ENCODE measurements at places on chromosomes 4 and X. TPM values are rescaled to one million over a fixed set of nuclear protein-coding genes. Genes with fewer than 3 reads are reported as not detected.

DNA sequence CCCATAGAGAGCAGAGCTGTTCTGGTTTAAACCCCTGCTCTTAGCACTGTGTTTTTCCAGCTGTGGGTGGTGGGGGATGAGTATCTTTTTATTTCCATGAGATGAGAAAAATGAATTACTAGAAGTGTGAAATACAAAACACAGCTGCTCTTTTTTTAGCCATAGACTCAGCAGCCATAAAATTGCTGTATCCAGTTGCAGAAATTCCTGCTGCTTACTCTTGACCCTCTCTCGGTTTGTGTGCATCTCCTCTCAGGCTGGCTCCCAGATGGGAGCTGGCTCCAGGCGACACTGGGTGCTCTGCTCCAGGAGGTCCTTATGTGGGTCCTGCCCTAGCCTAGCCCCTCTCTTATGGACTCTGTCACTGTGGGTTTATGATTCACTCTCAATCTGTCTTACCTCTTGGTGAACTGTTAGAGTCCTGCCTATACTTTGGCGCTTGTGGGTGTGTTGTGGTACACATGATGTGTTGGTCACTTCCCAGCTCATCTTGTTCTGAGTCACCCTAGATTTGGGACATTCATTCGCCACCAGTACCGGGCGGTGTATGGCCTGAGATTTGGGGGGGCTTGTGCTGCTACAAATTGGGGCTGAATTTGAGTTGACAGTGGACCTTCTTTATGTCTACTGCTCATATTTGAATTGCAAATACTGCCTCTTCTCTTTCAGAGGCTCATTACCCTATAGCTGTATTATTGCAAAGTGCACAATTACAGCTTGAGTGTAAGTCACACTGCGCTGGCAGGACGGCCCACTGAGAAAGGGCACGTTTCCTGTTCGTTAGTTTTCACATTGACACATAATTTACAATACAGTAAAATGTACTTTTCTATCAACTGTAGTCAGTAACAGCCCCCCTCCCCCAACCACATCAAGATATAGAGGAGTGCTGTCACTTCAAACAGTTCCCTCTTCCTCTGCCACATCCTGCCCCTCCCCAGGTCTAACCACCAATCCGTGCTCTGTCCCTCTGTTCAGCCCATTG, 46.9 kb upstream of the MSANTD1 start:
- H3K4me3 ChIP-seq, result no peak overlapping the region
- H3K4me1 ChIP-seq, result peaks cover 43% of the 10 kb centered on the region
- peak overlapping the region; percentile 41 for H3K27ac ChIP-seq
- no peaks in the 10 kb centered on the region for H3K27me3 ChIP-seq
- DNase-seq, result no peak
- H3K36me3 ChIP-seq, result no peaks in the 10 kb centered on the region

STATH gene
- total RNA-seq, result not detected

GRCh38 chrX:80602036-80602860, 182.0 kb downstream of the TENT5D start:
- DNase-seq, result no peak
- H3K4me1 ChIP-seq, result no peaks in the 10 kb centered on the region
- no peaks in the 10 kb centered on the region for H3K36me3 ChIP-seq
- no peaks in the 10 kb centered on the region for H3K27me3 ChIP-seq
- no peak overlapping the region for H3K27ac ChIP-seq

DNA sequence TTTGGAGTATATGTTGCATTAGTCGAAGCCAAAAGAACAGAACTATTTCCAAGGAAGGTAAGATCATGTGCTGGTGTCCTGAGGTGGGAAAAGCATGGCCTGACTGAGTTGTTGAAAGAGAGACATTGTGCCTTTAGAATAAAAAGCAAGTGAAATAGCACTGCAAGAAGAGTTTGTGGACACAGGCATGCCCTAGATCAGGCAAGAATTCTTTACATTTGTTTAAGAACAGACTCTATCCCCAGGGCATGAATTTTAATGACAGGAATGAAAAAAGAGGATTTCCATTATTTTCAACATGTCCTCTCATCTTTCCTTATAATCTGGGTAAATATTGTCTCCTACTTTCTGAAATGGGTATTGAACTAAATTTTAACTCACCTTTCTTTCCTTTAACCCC, 516.2 kb upstream of the GALNT7 start:
- no peak for DNase-seq
- no peak overlapping the region for H3K27ac ChIP-seq
- no peaks in the 10 kb centered on the region for H3K36me3 ChIP-seq
- H3K27me3 ChIP-seq, result no peaks in the 10 kb centered on the region
- H3K4me1 ChIP-seq, result no peaks in the 10 kb centered on the region
- H3K4me3 ChIP-seq, result no peak overlapping the region

DNA sequence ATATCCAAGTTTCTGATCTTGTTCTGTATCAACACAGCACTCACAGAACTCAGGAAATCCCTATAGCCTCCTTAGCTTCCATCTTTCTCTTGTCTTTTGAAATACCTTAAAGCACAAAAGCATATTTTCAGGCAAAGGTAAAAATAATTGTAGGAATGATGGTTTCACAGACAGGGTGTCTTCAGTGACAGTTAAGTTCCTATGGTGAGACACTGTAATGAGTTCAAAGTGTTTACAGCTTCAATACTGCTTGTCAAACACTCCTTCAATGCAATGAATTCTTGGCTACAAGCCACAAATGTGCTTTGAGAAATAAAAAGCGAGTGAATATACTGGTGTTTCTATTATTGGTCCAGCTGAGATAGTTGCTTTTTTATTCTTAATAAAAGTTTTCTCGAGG, 466.0 kb downstream of the DMD start:
- no peaks in the 10 kb centered on the region for H3K4me1 ChIP-seq
- no peak overlapping the region for H3K4me3 ChIP-seq
- DNase-seq, result no peak
- H3K27me3 ChIP-seq, result no peaks in the 10 kb centered on the region
- H3K36me3 ChIP-seq, result no peaks in the 10 kb centered on the region

ARX gene
- total RNA-seq, result not detected

FOXR2 gene
- total RNA-seq, result not detected

- peaks cover 30% of the 10 kb centered on the region for H3K4me1 ChIP-seq
- H3K27me3 ChIP-seq, result no peaks in the 10 kb centered on the region
- no peak overlapping the region for H3K4me3 ChIP-seq
- DNase-seq, result no peak
These were observed 103.7 kb upstream of the TENM3 start for GRCh38 chr4:182139491-182139890.

EDNRA gene
- total RNA-seq, result 8.2 TPM

LRIT3 gene
- 0.38 TPM for total RNA-seq

DNA sequence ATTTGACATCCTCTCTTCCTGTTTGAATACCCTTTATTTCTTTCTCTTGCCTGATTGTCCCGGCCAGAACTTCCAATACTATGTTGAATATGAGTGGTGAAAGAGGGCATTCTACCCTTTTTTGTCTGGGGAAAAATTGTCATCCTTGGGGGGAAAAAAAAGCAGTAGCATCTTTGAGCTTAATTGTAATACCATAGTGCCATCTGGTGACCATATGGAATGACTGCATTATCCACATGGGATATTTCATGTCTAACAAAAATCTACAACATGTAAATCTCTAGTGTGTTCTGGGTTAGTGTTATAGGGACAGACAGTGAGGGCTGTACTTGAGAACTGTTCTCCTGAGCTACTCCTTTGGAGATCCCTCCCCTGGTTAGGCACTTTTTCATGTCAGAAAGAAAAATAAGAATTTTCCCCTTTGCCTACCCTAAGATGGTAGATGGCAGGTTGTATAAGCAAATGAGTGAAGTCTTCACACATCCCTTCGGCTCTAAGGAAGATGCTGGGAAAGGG, 26.0 kb downstream of the CAPN6 start:
- H3K27ac ChIP-seq, result no peak overlapping the region
- no peaks in the 10 kb centered on the region for H3K27me3 ChIP-seq
- H3K4me1 ChIP-seq, result no peaks in the 10 kb centered on the region
- DNase-seq, result no peak
- no peak overlapping the region for H3K4me3 ChIP-seq

Data from esophagus squamous epithelium (tissue), 5 donors.